ENCODE measurements at places on chromosomes 4 and X.

GRCh38 chr4:1295405-1296055 lies 5.8 kb downstream of the MAEA start:
- DNase-seq = no peak

GRCh38 chr4:11606078-11606477 lies 177.4 kb upstream of the HS3ST1 start:
- DNase-seq = no peak

DNA sequence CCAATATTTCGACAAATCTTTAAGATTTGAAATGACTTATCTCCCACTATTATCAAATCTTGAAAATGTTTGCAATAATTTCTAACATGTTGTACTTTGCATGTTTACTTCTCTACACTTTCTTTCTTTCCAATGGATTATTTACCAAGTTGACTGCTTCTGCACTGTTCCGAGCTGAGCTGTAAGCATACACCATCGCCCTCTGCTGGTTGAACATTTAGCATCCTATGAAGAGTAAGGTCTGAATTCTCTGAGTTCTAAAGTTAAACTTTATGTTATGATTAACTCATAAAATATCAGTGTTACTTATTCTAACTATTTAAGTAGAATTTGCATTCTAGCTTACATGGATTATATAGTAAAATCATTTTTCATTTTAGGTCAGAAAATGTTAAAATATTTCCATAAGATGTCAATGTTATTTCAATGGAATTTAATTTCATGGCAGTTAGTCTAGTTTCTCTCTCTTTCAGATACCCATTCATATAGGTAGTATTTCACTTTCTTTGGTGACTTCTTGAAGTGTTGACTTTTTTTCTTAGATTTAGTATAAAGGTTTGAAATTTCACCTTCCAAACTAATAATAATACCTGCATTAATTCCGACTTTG lies 137.4 kb downstream of the DKK2 start:
- no peak for DNase-seq

DNA sequence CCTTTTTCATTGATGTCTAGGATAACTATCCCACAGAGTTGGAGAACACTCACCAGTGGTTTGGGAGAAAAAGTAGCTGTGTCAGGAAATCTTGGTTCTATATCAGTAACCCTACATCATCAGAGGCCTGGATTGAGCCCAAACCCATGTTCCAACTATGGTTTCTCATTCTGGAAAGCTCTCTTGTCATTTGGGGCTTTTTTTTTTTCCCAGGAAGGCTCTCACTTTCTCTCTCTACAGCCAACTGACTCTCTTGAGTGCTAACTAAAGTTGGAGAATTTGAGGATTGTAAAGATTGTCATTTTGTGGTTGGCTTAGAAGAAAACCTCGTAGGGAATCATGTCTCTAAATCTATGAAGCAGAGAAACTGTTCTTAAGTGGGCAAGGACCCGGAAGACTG lies 228.2 kb upstream of the DIPK2B start:
- DNase-seq = no peak

GRCh38 chr4:119735165-119735651 lies 106.6 kb upstream of the PDE5A start:
- no peak for DNase-seq

GRCh38 chr4:119508281-119508680 lies 120.3 kb downstream of the PDE5A start:
- DNase-seq = no peak

DNA sequence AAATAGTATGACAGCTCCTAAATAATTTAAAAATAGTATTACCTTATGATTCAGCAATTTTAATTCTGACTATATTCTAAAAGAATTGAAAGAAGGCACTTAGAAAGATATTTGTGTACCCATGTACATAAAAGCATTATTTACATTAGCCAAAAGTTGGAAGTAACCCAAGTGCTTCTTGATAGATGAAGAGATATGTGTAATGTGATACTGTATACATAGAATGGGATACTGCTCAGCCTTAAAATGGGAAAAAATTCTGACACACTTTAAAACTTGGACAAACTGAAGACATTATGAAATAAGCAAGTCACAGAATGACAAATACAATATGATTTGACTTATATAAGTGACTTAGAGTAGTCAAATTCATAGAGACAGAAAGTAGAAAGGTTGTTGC lies 112.2 kb downstream of the IDS start:
- no peak for DNase-seq

- DNase-seq = no peak
These were observed 94.5 kb downstream of the RAPGEF2 start for GRCh38 chr4:159197260-159197884.

DNA sequence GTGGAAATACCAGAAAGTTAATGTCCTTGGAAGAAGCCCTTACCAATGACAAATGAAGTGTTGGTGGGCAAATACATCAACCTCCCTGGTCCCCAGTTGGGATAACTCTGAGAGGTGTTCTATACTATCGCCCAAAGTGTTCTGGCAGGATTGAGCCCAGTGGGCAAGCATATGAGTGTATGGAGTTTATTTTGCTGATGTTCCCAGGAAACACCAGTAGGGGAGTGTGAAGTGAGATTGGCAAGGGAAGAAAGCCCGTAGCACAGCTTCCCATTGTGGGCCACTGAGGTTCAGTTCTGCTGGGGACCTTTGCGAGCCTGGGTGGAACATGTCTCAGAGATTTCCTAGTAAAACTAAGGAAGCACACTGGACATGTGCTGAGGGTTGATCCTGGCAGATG lies 65.1 kb downstream of the ARHGAP6 start:
- no peak for DNase-seq

- DNase-seq = no peak
These were observed 383.5 kb upstream of the LCORL start for GRCh38 chr4:18405054-18405453.

DNA sequence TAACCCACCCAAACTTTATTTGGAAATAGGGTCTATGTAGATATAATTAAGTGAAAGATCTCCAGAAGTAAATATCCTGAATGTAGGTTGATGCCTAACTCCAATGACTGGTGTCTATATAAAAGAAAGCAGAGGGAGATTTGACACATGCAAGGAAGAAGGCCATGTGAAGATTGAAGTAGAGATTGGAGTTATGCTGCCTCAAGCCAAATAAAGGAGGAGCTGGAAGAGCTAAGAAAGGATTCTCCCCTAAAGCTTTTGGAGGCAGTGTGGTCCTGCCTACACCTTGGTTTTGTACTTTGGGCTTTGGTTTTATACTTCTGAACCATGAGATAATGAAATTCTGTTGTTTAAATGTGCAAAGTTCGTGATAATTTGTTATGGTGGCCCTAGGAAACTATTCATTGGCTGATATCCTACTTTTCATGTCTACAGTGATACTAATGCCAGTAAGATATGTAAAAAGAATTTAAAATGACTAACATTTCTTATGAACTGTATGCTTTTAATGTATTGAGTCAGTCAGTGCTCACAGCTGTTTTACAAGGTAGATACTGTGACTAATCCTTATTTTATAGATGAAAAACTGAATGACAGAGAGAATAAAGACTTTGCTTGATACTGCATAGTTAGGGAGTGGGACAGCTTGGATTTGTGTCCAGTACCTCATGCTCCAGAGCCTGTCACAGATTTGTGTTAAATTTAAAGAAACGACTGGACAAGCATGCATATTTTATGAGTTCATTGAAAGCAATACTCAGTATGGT lies 5.9 kb upstream of the RAB40AL start:
- DNase-seq = no peak

- DNase-seq = no peak
These were observed 188.1 kb upstream of the SFRP2 start for GRCh38 chr4:153976954-153977353.

DNA sequence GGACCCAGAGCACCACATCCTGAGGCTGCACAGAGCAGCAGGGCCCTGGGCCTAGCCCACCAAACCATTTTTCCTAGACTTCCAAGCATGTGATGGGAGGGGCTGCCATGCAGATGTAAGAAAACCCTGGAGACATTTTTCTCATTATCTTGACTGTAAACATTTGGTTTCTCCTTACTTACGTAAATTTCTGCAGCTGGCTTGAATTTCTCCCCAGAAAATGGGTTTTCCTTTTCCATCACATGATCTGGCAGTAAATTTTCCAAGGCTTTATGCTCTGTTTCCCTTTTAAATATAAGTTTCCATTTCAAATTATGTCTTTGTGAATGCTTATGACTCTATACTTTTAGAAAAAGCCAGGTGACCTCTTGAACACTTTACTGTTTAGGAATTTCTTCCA lies 945.9 kb upstream of the NDST4 start:
- no peak for DNase-seq

DNA sequence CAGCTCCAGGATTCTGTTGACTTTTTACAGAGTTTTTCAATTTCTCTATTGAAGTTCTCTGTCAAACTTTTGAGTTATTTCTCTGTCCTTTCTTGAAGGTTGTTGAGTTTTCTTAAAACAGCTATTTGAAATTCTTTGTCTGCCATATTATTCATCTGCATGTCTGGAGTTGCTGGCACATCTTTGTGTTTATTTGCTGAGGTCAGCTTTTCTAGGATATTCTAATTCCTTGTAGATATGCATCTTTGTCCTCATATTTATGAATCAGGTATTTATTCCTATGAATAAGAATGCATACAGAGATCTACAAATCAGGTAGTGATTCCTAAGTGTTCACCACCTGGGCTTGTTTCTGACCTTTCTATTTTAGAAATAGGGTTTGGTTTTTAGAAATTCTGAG lies 546.4 kb downstream of the RAPGEF2 start:
- DNase-seq = no peak

DNA sequence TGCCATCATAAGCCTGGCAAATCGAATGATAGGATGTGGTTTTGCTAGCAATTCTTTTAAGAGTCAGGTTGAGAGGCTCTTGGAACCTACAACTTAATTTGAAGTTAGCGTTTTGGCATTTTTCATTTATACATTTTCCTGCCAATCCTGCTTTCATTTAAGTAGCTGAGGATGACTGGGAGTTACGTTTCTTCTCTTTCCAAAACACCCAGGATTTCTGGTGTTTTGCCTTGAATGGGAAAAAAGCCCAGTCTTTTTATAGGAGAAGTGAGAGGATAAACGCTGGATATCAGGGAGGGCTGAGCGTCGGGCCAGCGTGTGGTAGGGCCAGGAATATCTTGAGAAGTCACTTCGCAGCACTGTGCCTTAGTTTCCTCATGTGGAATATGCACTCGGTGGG lies 174.2 kb upstream of the HAND2 start:
- no peak for DNase-seq

DNA sequence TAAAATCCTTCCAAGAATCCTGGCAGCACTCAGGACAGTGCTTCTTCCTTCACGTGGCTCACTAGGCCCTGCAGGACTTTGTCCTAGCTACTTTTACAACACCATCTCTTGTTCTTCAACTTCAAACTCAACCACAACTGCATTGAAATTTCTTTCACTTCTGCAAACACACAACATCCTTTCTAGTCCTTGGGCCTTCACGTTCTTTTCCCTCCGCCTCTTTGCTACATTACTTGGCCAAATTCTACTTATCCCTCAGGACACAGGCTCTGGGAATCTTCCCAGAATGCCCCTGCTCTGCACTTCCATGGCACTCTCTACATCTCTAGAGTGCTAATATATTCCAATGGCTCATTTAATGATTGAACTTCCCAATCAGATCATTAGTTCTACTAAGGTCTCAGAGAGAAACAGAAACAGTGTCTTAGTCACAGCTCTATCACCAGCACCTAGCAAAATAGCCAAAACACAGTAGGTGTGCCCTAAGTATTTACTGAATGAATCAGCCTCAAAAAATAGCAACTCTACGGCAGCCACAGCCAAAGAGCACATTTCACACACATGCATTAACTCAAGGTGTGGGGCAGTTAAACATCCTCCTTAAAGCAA lies 73.3 kb downstream of the MANBA start:
- no peak for DNase-seq

- no peak for DNase-seq
These were observed 4.0 kb upstream of the SH2D1A start for GRCh38 chrX:124342174-124342867.

DNA sequence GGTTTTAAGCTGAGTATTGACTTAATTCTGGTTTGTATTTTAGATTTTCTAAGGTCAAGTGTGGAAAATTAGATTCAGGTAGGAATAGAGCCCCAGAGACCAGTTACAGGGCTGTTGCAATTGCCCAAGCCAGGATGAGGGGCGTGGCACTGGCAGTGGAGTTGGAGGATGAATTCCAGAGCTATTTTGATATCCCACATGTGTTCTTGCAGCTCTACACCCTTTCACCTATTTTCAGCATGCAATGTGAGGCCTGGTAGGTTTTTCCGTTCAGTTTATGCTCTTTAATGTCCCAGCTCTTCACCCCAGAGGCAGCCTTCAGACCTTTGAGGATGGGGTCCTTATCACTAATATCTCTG lies 17.9 kb upstream of the OGT start:
- DNase-seq = no peak

- no peak for DNase-seq
These were observed 299.9 kb downstream of the PRDM5 start for GRCh38 chr4:120622601-120623000.

DNA sequence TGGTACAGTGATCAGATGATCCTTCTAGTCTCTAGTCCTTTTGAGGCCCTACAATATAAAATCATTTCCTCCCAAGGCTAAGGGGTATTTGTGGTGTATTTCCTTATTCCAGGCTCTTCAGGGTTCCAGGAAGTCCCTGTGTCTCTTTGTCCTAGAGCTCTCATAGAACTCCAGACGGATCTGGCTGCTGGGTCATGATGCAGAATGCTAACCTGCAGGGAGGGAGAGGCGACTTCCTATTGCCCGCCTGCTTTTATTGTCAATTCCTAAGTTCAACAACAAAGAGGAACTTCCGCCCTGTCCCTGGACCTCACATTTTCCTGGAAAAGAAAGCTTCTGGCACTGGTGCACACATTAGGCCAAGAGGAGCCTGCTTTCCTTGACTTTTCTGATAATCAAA lies 45.9 kb upstream of the ZNF827 start:
- no peak for DNase-seq

GRCh38 chrX:104307341-104307740 lies 52.6 kb upstream of the ESX1 start:
- DNase-seq = no peak

GRCh38 chr4:173703021-173703420 lies 173.0 kb upstream of the HAND2 start:
- DNase-seq = no peak

DNA sequence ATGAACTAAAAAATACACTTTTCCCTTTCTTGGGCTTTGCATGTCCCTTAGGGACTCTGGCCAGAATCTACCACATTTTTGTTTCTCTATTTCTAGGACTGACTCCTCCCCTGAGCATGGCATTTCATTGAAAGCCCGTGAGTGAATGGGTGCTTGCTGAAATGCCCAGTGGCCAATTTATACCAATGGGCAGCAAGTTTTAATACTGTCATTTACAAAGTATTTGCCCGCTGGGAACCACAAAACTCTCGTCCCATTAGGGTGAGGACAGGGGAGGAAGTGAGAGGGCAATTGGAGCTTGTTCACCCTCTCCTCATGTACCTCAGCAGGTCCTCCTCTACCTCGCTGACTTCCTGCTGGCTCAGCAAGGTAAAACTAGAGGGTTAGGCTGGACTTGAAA lies 1.1 kb downstream of the SRPX2 start:
- DNase-seq = no peak

DNA sequence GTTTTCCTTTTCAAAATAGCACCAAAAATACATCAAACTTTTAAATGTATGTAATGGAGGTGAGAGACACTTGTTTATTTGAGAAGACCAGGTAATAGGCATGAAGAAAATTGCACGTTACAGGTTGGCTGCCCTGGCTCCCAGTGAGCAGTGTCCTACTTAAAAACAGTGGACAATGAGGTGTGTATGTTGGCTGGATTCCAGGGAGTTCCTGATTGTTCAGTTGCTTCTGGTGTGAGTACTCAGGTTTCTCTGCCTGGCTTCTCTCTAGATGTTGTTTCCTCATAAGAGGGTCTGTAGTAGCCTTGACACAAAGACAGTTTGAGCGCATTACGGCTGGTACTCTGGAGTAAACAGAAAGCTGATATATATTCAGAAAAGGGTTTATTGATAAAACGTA lies 29.4 kb downstream of the SNX25 start:
- no peak for DNase-seq

GRCh38 chr4:106907216-106907615 lies 128.9 kb downstream of the DKK2 start:
- no peak for DNase-seq

All from stimulated activated effector memory CD8-positive, alpha-beta T cell treated with anti-CD3 and anti-CD28 coated beads, Interleukin-12 subunit alpha, Interleukin-12 subunit beta, amount 100 ng/mL, for 72 hours (primary cell).